ENCODE measurements at places on chromosomes 3 and 15.

GRCh38 chr3:43346978-43347749 is 60.8 kb downstream of the SNRK start:
- DNase-seq, result no peak

- no peak for DNase-seq
Observed at GRCh38 chr3:10941972-10942371, 50.6 kb upstream of the SLC6A1 start.

GRCh38 chr3:49553324-49553691 is 969 bp upstream of the BSN start:
- no peak for DNase-seq

- DNase-seq, result no peak
Observed at GRCh38 chr3:25910997-25911396, 121.1 kb downstream of the OXSM start.

DNA sequence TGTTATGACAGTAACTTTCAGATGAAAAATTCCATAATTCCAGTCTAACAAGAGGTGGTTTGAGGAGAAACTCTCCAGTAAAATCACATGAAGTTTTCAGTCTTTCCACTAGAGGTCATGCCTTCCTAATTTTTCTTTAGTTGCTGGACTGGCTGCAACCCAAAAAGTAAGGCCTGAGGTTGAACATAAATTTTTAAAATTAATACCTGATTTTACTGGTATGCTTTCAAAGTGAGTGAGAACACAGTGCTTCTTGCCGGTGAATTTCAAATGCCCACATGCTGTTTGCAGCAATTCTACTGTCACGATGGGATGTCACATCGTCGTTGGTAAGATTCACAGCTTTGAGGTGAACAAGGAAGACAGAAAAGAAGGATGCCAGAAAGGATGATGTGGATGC is 89.0 kb upstream of the FGF12 start:
- no peak for DNase-seq

DNA sequence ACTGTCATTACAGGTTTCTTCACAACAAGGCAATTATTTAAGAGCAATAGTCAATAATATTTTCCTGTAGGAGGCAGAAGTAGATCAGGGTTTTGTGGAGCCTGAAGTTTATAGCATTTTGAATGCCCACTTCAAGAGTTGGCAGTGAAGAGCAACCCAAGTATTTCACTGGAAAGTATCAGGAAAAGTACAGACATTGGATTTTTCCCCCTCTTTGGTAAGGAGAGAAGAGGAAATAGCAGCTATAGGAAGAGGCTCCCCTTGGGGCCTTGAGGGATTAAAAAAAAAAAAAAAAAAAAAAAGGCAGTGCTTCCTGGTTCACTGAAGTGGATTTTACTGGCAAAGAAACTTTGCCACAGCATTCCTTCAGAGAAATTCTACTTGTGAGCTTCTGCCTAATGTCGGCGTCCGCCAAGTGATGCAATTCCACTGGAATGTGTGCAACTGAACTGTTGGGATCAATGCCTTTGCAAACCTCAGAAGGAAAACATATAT is 5.7 kb upstream of the CNTN6 start:
- no peak for DNase-seq

GRCh38 chr3:79968418-79968817 is 200.6 kb upstream of the ROBO1 start:
- DNase-seq, result no peak

DNA sequence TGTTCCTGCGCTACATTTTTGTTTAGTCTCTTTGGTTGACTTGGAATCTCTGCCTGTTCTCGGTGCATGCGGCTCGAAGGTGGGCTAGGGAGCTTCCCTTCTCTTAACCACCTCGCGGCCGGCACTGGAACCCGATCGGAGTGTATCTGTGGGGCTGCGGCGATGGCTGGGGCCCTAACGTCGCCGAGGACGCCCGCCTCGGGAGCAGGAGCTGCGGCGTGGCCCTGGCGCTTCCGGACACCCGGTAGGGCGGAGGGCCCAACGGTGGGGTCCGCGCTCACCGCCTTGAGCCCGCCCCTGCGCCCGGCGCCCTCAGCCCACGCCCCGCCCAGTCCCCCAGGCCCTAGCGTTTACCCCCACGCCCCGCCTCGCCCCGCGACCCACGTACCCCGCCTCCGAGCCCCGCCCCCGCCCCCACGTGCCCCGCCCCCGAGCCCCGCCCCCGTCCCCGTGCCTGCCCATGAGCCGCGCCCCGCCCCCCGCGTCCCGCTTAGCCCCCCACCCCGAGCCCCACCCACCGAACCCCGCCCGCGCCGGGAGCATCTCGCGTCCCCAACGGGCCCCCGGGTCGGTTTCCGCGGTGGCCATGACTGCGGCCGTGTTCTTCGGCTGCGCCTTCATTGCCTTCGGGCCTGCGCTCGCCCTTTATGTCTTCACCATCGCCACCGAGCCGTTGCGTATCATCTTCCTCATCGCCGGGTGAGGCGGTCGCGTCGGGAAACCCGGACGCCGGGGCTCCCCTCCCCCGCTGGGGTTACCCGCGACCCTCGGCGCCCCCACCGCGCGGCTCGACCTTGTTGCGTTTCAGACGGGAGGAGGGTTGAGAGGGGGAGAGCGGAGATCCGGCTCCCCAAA is at the start of gene APH1B:
Gene APH1B, plus strand, starts transcription at position 568 of the 855 bp plus-strand sequence. Its CDS starts 19 bp downstream, at position 587.
- peak; percentile 57 for DNase-seq

DNA sequence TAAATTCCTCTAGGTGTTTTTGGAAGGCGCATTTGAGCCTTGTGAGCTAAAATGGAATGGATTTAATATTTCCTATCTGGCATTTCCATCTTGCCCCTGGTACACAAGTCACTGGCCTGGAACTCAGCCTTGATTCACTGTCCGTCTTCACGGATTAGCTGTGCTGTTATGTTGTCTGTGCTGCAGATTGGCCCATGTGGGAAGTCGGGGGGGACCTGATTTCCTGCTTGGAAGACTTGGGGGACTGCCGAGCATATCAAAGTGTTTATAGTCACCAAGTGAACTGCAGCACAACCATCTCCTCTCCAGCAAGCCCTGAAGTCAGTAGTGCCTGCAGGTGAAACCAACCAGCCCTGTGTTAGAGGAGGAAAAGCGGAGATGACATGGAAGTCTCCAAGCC is 12.2 kb downstream of the GHRL start:
- no peak for DNase-seq

- no peak for DNase-seq
Observed at GRCh38 chr3:50238549-50239026, 2.6 kb downstream of the GNAI2 start.

GRCh38 chr3:9949115-9949514 is 3.1 kb downstream of the PRRT3 start:
- no peak for DNase-seq

- no peak for DNase-seq
Observed at GRCh38 chr3:128279601-128279880, 126.3 kb downstream of the EEFSEC start.

- DNase-seq, result no peak
Observed at GRCh38 chr3:17580901-17581300, 161.5 kb downstream of the TBC1D5 start.

All from activated CD8-positive, alpha-beta memory T cell treated with anti-CD3 and anti-CD28 coated beads for 4 hours (primary cell).